ENCODE measurements at places on chromosomes 7 and 10.

DNA sequence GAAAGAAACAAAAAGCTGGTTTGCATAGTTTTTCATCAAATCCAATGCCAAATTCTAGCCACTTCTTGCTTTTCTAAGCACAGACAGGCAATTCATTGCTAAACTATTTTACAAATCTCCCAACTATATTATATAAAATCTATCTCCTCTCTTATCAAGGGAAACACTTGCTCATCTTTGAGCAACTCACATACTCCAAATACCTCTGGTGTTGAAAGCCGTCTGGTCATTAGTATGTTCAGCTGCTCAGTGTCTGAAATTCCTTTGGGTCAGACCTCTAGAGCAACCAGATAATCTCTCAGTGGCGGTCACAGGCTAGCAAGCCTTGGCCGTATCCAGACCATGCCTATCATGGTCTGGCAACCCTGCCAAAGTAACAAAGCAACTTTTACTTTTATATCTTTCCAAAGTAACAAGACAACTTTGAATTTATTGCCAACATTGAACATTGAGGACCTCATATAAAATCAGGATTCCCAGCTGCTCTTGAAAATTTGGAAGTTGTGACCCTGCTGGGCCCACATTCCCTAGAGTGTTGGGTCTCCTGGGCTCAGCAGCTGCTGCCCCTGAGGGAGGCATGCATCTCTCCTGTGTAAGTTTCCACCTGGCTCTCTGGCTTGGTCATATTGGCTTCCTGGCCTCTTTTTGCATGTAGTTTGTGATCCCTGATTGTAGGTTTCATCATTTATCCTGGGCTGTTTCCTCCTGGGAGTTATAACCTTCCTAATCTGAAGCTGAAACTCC is 56.8 kb upstream of the LANCL2 start:
- DNase-seq, result no peak

- no peak for DNase-seq
Measured at GRCh38 chr10:124085680-124086079, 7.7 kb downstream of the CHST15 start.

- no peak for DNase-seq
Measured at GRCh38 chr10:129774082-129774735, 189.9 kb downstream of the EBF3 start.

DNA sequence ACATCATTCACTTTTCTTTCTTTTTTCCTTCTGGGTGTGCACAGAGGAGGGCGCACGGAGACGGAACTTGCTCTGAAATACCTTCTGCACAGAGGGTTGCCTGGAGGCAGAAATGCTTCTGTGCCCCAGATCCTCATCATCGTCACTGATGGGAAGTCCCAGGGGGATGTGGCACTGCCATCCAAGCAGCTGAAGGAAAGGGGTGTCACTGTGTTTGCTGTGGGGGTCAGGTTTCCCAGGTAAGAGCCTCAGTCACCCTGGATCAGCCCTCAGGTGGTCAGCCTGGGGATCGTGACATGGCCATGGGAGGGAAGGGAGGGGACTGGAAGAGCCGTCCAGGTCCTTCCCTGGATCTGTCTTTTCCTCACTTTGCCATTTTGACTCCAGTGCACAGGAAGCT is 33.6 kb downstream of the VWA2 start:
- no peak for DNase-seq

GRCh38 chr10:70461397-70462348 is 16.9 kb upstream of the PALD1 start:
- no peak for DNase-seq

GRCh38 chr10:130254662-130255061 is 118.5 kb downstream of the GLRX3 start:
- DNase-seq, result no peak

GRCh38 chr7:34845666-34846361 is 187.8 kb downstream of the NPSR1 start:
- DNase-seq, result no peak

GRCh38 chr7:83947260-83947659 is 247.3 kb downstream of the SEMA3A start:
- no peak for DNase-seq

DNA sequence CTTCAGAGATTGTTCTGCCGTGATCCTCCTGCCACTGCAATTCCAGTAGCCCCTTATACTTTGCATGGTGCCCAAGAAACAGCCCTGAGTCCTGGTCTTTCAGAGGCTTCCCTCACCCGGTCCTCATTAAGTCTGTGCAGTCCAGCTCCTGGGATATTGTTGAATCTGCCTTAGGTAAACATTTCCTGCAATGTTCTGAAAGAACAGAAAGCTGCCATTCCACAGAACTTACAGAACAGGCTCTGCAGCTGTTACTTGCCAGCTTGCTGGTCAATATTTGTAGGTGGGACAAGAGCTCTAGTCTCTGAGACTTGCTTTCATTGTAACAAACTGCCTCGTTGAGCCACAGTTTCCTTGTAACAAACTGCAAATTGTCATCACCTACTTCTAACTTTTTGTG is 115.0 kb upstream of the KIF5B start:
- DNase-seq, result no peak

GRCh38 chr7:4025210-4025609 is 656.9 kb upstream of the FOXK1 start:
- no peak for DNase-seq

DNA sequence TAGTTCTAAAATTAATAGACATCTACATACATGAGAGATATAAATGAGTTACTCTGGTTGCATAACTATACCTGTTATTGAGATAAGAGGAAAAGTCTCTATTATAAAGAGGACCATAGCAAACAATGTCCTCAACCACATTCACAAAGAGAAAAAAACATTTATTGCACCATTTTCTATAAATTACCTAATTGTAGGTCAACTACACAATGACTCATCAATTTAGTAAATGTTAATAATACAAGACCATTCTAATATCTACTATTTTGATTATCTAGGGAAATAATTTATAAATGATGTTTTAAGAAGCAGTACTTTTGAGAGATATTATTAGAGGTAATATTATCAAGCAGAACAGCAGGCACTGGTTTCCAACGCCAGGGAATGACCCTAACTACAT is 246.1 kb downstream of the AGMO start:
- DNase-seq, result no peak

GRCh38 chr7:47477191-47478016 is 104.5 kb downstream of the TNS3 start:
- no peak for DNase-seq

DNA sequence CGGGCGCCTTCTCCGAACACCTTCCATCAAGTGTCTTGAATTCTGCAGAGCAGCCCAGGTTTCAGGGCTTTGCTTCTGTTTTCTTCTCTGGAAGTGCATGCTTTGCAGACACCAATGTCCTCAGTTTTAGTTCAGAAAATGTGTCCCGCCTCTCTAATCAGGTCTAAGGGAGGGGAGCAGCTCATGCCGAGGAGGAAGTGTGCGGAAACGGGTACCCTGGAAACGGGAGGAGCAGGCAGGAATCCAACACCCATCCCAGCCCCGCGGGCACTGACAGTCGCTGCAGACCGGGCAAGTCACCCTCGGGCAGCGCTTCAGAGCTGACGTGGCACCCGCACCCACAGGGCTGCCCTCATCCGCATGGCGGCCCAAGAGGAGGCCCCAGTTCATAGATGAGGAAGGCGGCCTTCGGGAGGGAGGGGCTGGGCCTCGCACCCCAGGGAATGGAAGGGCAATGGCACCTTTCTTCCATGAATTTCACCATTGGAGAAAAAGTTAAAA is 338.7 kb downstream of the DNAJB6 start:
- no peak for DNase-seq

DNA sequence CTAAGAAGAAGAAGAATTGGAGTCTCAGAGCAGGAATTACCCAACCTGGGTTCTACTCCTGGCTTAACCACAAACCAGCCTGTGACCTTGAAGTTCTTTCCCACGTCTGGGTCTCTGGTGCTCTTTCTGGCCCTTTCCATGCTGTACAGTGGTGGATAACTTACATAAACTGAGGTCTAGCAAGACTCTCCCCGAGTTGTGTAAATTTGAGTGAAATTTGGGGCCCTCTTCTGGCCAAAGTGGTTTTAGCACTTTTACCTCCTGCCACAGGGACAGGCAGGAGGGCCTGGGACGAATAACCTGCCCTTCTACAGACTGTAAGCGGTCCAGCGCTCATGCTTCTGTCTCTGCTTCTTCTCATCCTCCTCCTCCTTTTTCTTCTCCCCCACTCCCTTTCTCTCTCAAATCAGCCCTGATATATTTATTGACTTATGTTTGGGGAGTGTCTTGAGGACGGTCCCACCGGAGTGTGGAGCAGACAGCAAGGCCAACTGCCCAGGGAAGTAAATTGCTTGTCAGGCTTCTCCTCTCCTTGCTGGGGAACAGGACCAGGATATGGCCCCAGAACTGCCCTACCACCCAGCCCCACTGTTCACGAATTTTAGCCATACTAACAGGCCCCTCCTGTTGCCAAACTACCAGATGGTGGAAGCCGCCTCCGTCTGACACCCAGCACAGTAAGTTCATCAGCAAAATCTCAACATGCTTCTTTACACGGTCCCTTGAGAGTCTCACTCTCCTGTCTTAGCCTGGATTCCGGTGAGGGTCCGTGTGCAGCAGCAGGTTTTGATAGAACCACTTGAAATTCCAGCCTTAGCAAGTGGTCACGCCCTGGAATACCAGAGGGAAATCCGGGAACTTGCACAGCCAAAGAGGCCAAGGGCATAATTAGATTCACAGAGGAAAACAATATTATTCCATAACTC is 4.0 kb upstream of the SH3PXD2A start:
- DNase-seq, result peak; percentile 34

GRCh38 chr7:77457779-77458178 is 41.6 kb upstream of the GSAP start:
- no peak for DNase-seq

DNA sequence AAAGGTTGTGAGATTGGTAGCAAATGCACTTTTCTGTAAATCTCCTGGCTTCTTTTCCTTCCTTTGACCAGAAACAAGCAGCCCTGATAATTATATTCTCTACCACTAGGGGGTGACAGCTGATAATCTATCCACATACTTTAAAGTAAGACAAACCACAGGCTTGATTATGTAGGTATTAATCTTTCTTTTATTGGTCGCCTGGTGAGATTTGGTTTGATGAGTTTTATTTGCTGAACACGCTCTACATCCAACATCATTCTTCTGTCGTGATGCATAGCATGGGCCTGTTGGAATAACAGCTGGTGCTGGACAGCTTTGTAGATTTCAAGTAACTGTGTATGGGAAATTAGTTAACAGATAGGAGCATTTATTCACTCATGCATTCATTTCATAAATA is 63.5 kb downstream of the ZNF365 start:
- no peak for DNase-seq

DNA sequence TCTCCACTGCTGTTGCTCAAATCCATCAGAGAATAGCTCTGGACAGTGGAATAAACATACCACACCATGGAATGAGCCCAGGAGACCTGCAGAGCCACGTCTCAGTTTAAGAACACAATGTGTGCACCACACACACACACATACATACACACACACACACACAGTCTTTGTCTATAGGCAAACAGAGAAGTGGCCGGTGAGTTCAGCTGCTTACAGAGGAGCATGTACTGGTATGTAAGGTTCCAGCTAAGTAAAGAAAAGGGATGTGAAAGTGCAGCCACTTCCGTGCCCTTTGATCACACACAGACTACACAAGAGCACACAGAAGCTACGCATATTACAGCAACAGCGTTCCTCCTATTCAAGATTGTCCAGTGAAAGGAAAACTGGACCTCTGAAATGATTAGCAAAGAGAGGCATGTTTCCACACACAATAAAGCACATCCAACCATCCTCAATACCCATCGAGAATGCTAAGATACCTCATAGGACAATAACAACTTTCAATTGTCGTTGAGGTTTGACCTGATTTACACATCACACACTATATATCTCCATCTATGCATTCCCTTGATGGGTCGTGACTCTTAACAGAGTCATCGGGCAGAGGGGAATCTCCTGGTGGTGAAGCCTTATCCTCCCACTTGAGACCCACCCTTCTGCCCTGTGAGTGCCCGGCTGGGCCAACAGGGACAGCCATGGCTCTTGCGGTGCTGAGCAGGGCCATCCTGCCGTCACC is 23.6 kb downstream of the SLC35B4 start:
- no peak for DNase-seq

- no peak for DNase-seq
Measured at GRCh38 chr7:128158370-128158769, 82.7 kb upstream of the LEP start.

- no peak for DNase-seq
Measured at GRCh38 chr10:130618647-130619046, 482.5 kb downstream of the GLRX3 start.

DNA sequence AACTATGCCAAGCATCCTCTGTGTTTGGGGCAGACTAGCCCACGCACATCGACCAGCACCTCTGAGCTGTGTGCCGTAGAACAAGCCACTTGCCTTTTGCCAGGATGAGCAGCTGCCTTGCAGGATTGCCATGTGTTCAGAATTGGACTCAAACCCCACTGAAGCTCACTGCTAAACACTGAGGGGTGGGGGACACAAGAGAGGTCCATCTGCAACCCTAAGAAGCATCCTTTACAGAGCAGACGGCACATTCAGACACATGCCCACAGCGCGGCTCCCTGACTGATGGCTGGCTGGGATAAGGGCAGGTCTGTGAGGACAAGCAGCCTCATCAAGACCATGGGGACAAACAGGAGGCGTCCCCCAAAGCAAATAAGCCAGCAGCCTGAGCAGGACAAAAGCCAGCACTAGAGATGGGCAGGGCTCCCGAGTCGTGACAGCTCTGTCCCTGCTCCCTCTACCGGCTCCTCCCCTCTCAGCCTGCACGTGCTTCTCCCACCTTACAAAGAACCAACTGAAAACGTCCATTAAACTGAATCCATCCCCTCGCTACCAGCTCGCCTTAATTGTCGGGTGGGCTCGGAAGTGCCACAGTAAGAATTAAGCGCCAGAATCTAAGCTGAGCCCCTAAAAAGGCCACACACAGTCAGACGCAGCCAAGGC is 114.2 kb downstream of the PRKAG2 start:
- DNase-seq, result no peak

DNA sequence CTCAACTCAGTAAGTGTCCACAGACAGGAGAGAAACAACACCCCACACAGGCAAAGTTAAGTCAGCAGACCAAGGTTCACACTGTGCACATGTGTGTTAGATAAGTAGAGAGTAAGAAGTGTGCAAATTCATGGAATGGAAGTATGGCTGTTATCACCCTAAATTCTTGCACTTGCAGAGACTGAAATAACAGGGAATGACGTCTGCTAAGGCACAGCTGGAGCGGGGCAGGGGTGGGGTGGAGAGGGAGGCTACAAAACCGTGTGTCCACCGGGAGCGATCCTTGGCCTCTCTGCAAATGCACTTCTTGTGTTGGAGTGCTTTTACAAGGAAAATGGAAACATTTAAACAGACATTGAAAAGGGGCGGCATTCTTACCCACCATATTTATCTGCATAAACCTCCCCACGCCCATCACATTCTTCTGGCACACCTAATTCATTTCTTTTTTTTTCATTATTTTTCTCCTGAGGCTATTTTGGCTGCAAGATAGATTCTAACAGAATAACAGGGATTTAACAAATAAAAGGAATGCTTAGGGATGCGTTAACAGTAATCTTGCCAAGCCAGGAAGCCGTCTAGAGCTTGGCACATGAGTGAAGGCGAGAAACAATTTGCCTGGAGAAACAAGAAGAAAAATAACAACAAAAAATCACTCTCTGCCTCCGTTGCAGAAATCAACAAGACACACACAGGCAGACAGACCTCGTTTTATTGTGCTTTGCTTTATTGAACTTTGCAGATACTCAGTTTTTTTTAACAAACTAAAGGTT is 30.1 kb downstream of the TNS3 start:
- DNase-seq, result no peak

- DNase-seq, result no peak
Measured at GRCh38 chr10:70903262-70903921, 15.0 kb upstream of the PCBD1 start.

- no peak for DNase-seq
Measured at GRCh38 chr10:74683067-74683466, 143.3 kb upstream of the KAT6B start.

- no peak for DNase-seq
Measured at GRCh38 chr10:112951359-112952281, 1.6 kb downstream of the TCF7L2 start.
